ENCODE measurements at places on chromosomes 2 and 18.

DNA sequence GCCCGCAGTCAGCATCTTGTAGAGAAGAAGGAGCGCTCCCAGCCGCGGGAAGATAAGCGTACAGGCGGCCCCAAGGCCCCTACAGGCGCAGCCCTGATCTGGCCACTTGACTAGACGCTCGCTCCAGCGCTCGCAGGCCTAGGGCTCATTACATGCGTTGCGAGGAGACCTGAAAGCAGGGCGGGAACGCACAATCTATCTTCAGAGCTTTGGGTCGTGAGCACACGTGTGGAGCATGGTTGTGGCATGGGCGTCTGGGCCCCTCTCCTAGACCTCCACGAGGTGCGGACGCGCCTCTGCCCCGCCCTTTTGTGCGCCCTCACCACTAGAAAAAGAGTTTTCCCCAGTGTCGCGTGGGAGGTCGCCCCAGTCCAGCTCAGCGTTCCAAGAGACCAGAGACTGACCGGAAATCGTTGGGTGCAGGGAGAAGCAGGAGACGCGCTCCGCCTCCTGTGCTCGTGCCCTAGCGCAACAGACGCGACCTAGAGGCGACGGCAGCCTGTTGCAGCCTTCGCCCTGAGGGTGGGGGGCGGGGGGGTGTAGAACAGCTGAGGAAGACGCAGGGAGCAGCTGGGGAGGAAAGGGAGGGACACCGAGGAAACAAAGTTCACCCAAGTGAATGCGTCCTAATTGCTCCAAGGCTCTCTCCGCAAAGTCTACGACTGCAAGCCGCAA, 12.6 kb downstream of the NR4A2 start:
- DNase-seq: no peak

- DNase-seq: no peak
Measured at GRCh38 chr2:166167449-166167848, 39.6 kb upstream of the SCN1A start.

GRCh38 chr2:239880396-239880795, 144.7 kb downstream of the NDUFA10 start:
- DNase-seq: no peak

DNA sequence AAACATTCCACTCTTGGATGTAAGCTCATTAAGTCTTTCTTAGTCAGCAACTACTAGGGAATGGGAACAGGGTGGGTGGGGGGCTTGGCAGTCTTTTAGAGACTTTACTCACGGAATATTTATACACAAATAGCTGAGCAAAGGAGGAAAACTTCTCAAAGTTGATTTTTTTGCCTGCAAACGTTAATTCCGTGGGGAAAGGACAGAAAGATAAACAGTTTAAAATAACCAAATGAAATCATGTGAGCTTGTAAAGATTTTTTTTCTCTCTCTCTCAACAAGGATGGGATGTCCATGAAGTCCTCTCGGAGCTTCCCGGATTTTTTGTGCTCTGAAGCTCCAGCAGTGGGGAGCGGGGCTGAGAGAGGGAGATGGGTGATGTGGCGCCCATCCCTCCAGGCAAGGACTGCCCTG, 32.2 kb upstream of the MAT2A start:
- no peak for DNase-seq

DNA sequence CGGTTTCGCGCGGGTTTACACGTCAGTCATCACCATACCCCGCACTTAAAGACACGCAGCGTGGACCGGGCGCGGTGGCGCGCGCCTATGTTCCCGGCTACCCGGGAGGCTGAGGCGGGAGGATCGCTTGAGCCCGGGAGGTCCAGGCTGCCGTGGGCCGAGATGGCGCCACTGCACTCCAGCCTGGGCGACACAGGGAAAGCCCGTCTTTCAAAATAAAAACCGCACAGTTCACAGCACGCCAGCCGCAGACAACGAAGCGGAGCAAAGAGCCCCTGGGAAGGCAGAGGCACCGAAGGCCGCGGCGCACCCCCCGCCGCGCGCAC, 328 bp downstream of the DTYMK start:
- no peak for DNase-seq

DNA sequence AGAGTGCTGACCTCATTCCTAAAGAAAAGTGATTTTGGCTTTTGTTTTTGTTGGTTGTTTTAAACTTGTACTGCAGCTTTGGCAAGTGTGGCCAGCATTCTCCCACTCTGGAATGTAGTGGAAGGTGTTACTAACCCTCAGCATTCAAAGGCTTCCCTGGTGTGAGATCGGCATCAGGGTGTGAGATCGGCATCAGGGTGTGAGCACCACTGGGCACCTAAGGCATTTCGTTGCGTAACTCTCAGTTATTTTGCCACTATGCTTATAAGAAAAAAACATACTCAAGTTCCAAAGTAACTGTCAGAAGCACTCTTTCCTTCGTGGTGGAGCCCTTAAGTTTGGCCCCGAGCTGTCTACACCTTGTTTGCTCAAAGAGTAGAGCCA, 1.7 kb downstream of the CYBRD1 start:
- no peak for DNase-seq

DNA sequence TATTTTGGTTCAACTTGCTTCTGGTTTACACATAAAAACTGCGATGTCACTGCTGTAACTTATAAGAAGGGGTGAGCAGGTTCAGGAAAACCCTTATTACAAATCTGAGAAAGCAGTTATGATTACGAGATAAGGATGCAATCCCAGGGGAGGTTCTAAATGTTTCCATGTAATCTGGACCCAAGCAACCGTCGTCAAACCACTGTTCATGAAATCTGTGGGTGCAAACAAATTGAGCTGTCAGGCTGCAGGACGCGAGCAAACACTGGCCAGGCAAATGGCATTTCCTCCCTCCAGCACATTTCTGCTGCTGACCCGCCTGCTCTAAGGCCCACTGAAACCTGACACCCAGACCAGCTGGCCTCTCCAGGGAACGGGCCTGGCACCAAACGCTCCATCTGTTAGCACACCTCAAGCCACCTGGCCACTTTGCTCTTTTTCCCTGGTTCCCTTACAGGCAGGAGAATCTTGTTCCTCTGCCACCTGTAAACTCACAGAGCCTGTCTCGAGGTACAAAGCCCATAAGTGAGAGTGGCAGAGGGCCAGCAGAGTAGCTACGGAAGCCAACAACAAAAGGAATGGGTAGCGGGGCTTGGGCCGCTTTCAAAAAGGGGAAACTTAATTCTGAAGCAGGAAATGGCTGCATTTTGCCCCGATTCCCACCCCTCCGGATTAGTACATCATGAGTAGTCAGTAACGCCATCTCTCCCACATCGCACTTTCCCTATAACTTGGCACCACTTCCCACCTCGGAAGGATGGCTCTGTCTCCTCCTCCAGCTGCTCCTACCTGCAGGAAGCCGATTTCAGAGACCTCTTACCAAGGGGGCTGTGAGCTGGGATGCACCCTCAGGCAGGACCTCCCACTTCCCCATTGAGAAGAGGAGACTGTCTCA, 26.5 kb downstream of the CRACDL start:
- DNase-seq: peak; percentile 97

- no peak for DNase-seq
Measured at GRCh38 chr2:111231532-111232252, 111.0 kb downstream of the BCL2L11 start.

DNA sequence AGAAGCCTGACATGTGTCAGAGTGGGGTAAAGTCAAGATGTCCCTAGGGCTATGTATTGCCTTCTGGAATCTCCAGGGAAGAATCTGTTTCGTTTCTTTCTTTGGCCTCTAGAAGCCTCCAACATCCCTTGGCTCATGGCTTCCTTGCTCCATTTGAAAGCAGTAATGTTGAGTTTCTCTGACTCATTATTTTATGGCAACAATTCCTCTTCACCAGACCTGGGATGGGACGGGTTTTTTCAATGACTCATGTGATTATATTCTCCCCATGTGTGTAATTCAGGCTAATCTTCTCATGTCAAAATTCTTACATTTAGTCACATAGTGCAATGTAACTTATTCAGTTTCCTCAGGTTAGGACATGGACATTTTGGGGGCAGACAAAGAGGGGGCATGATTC, 1038.6 kb downstream of the CBLN2 start:
- DNase-seq: no peak

GRCh38 chr2:195694553-195694952, 37.5 kb downstream of the SLC39A10 start:
- DNase-seq: no peak

DNA sequence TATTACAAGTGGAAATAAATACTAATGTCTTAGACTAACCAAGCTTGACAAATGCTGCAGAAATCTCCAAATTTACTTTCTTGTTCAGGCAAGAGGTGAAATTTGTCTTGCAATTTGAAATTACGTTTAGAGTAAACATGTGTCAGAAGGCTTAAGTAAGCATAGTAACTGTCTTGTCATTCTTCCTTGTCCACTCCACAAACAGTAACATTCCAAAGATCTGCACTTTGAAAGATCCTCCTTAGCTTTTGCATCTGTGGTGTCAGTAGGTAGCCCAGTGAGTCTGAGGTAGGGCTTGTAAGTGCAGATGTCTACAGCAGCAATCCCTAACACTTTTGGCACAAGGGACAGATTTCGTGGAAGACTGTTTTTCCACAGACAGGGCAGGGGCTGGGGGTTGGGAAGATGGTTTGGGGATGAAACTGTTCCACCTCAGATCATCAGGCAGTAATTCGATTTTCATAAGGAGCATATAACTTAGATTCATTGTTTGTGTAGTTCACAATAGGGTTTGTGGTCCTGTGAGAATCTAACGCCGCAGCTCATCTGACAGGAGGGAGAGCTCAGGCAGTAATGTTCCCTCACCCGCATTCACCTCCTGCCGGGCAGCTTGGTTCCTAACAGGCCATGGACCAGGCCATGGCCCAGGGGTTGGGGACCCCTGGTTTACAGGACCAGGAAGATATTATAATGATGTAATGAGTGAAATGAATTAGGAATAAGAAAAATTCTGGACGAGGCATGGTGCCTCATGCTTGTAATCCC, 18.6 kb downstream of the RASGRP3 start:
- no peak for DNase-seq

GRCh38 chr2:187013058-187013457, 164.1 kb upstream of the ZSWIM2 start:
- no peak for DNase-seq

GRCh38 chr2:235162082-235162836, 210.4 kb downstream of the SH3BP4 start:
- no peak for DNase-seq

DNA sequence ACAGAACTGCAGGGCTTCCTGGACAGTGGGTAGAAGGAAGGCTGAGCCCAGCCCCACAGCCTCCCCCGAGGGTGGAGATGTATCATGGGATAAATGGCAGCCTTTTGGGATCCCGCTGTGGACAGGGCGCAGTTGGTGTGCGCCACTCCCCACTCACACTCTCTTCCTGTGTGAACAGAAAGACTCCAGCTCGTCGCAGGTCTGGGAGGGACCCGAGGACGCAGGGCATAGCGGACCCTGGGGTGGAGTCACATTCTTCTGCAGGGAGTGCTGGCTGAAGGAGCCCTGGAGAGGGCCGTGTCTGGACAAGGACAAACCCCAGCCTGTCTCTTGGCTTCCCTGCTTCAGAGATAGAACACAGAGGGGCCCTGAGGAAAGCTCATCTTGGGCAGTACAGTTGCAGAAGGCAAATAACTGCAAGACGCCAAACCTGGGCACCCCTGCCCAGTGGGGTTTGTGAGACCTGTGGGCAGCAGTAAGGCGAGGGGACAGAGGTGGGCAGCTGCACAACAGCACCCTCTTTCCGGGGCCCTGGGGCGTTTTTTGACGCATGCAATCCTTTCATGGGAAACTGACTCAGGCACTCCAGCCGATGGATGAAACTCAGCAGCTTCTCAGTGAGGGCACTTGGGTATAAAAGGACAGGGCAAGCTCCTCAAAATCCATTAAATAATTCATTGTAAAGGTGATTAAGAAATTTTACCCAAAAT, 101.9 kb downstream of the USP40 start:
- DNase-seq: no peak

DNA sequence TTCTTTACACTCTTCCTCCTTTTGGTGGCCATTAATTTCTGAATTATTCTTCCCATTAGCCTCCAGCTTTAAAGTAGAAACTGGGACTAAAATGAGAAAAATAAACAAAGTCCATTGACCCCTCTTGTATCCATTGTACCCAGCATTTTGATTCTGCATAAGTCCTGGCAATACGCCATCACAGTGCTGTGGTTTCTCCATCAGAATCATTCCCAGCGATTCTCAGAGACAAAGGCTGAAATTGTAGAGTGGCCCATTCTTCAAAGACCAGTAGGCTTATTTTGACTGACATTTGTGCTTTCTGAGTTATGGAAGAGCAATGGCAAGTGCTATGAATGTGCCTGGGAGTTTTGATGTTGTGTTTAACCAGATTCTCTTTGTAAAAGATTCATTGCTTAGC, 199.3 kb upstream of the GALNT5 start:
- DNase-seq: no peak

DNA sequence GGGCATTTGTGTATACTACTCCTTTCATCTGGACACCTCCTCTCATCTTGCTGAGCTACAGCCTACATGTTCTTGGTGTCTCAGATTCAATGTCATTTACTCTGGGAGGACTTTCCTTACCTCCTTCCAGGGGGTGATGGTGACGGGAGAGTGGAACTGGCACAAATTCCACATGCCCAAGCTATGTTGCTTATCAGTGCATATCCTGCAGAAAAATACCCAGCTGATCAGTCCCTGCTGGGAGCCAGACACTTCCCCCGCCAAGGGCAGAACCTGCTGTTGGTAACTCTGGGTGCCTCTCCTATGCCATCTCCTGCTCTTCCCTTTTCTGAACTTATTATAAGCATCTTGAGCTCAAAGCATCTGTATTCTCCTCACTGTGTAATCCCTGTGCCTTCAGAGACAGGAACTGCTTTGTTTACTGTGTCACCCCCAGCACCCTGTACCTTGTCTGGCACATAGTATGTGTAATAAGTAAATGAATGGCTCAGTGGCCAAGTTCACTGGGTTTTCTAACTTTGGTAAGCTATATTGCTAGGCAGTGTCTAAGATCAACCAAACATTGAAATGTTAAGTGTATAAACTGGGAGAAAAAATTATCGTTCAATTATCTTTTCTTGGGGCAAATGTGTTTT, 87.7 kb upstream of the LPIN2 start:
- no peak for DNase-seq

DNA sequence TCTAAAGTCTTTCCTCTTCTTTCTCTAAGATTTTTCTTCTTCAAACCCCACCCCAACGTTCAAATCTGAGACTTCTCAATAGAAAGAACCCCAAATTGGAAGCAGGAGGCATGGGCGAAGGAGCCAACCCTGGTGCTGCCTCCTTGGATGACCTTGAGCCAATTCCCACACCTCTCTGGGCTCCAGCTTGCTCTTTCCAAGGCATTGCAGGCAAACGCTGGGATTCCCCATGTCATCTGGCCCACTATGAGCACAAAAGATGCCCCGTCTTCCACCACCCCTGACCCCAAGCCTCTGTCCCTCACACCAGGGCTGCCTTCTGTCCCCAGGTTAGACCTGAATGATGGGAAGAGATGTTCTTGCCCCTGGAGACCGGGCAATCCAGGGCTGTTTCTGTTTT, 57.0 kb downstream of the TTC32 start:
- DNase-seq: no peak

GRCh38 chr2:23291239-23291638, 93.7 kb upstream of the KLHL29 start:
- DNase-seq: no peak

GRCh38 chr2:70607121-70607561, 53.5 kb upstream of the TGFA start:
- DNase-seq: no peak
